ENCODE measurements at places on chromosomes 7 and 10.
A peak's percentile ranks its signal among the peaks of the same experiment; 100 is the strongest.

DNA sequence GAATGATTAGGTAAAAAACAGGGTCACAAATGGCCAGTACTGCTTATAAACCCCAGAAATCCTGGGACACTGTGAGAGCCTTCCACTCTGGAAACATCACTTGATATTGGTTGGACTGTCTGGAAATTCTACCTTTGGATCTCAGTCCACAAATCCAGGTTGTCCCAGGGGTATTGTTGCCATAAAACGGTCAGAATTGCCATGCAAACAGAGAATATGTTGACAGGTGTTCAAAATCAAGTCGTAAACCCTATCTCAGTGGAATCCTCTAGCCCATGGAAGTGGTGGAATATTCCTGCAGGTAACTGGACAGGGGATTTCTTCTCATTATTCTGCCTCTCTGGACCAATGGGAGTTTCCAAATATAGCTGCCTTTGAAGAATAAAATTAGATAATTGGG is 31.2 kb upstream of the KCTD7 start:
- DNase-seq, result no peak

DNA sequence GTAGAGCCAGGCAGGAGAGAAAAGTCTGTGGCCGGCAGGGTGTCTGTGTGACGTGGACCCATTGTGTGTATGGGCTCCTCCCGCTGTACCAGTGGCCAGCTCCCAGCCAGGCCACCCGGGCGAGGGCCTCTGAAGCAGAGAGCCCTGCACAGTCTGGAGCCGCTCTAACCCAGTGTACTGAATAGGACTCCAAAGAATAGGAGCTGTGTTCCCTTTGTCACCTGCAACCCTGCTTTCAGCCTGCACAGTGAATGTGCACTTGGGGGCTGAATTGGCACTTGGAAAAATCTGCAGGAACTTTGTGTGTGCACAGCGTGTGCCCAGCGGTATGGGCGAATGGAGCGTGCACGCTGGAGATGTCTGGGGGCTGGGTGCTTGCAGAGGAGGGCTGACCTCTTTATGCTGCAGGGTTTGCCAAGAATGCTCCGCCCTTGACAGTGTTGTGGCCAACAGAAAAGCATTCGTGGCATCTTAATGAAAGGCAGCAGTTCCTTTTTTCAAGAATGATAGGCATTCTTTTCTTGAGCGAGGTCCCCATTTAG is 216.2 kb downstream of the AUTS2 start:
- DNase-seq, result no peak

- DNase-seq, result no peak
Measured at GRCh38 chr10:110499796-110500514, 2.2 kb downstream of the DUSP5 start.

GRCh38 chr7:92056286-92056685 is 78.0 kb downstream of the CYP51A1 start:
- no peak for DNase-seq

DNA sequence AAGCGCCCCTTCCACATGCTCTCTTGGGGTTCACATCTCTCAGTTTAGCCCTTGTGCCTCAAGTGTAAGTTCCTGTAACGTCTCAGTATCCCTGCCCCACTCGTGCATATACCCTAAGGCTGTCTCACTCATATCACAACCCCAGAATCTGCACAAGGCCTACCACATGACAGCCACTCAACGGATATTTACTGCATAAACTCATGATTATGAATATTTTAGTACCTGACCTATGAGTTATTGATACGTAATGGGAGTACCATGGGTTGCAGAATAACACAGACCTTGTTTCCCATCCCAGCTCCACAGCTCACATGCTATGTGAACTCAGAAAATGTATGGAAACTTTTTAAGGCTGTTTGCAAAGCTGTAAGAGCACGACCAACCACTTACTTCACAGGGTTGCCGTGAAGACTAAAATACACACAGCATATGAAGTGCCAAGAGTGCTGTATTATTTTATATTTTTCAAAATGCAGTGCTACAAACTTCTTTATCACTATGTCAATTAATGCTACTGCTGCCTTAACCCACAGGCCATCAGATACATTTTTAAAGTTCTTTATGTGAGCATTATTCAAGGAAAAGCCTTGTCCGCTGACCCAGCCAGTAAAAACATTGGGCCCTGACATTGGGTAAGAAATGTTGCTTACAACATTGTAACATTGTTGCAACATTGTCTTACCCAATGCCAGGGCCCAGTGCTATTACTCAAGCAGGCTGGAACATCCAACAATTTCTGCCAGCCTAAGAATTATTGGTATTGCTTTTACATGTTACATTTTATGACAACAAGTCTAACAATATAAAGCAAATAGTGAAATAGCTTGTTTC is 97.2 kb downstream of the JAZF1 start:
- no peak for DNase-seq

GRCh38 chr10:72081210-72081609 is 7.1 kb downstream of the SPOCK2 start:
- DNase-seq, result no peak

- DNase-seq, result no peak
Measured at GRCh38 chr10:69732147-69732825, 69.4 kb upstream of the COL13A1 start.

- no peak for DNase-seq
Measured at GRCh38 chr7:129110258-129110981, 34.1 kb upstream of the TSPAN33 start.

- no peak for DNase-seq
Measured at GRCh38 chr7:48067475-48067874, 21.6 kb upstream of the UPP1 start.

DNA sequence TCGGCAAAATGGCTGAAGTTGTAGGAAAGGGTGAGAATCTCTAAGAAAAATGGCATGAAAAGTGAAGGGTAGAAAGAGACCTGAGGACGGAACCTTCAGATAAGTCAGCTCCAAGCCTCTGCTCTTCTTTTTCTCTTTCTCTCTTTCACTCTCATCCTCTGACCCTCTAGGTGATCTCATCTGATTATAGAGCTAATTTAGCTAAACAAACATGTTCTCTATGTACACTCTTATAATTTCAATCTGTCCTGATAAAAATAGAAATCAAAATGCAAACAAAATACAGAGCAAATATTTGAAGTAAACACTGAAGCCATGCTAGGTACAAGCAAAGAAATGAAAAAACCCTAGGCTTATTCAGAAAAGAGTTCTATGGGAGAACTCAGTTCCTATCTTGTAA is 14.4 kb upstream of the CUBN start:
- DNase-seq, result no peak

DNA sequence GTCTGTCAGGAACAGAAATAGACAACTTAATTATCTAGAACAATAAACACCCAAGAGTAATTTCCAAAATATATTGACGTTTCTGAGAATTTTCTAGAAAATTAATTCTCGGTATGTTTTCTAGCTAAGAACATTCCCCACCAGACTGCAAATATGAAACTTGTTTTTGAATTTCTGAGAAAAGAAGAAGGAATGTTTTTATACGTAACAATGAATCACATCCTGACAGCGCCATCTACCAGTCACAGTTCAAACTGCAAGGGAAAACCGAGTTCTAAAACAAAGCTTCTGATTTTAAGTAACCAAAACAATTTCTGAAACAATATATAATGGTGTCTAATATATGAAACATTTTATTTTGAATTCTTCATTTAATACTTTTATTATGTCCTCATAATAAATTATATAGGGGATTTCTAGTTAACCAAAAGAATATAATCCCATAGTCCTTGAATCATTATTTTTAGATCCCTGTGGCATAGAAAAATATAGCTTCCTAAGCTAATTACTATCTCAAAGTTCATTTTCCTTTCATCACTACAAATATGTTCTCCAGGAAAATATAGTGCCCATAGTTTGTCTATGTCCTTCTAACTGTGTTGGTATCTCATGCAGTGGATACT is 34.5 kb upstream of the MEOX2 start:
- DNase-seq, result no peak

DNA sequence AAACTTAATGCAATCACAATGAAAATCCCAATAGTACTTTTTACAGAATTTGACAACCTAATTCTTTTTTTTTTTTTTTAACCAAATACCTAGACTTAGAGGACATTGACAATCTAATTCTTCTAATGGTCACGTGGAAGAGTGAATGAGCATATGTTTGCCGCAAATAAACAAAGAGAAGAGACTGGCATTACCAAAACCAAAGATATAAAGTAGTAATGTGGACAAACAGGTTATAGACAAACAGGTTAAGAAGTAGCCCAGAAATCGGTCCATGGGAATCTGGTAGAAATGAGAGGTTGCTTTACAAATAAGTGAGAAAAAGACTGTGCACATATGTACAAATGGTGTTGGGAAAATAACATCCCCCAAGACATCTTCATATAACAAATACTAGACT is 27.7 kb downstream of the BRAF start:
- DNase-seq, result no peak

GRCh38 chr7:17130281-17131059 is 168.0 kb upstream of the AHR start:
- no peak for DNase-seq

- no peak for DNase-seq
Measured at GRCh38 chr7:1074593-1075431, 13.1 kb upstream of the GPER1 start.

- DNase-seq, result no peak
Measured at GRCh38 chr10:103893817-103894216, 24.2 kb downstream of the STN1 start.

DNA sequence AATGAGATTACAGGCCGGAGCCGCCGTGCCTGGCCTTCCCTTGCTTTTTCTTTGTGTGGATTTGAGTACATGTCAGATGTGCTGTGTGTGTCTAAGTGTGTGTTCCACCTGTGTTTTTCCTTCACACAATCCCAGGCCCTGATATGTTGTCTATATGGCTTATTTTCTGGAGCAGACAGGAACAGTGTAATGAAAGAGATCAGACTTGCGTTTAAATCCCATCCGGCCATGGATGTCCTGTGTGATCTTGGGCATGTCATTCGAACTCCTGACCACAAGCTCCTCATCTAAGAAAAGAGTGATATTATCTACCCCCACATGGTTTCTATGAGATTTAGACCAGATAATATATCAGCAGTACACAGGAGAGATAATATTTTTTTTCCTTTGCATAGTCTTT is 37.2 kb downstream of the APBB1IP start:
- DNase-seq, result no peak

DNA sequence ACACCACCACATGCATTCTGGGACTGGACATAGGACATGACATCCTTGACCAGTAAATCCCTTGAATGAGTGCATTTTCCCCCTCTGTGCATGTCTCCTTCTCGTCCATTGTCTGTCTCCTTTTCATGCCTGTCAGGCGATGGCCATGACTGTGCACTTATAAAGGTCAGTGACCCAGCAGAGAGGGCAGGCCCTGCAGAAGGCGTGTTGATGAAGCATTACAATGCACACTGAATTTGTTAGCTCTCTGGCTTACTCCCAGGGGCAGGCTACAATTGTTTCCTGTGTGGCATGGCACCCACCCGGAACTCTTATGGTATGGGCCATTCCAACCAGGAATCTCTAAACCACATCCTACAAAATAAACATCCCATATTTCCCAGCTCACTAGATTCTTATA is 71.1 kb downstream of the SAMD9 start:
- DNase-seq, result no peak

DNA sequence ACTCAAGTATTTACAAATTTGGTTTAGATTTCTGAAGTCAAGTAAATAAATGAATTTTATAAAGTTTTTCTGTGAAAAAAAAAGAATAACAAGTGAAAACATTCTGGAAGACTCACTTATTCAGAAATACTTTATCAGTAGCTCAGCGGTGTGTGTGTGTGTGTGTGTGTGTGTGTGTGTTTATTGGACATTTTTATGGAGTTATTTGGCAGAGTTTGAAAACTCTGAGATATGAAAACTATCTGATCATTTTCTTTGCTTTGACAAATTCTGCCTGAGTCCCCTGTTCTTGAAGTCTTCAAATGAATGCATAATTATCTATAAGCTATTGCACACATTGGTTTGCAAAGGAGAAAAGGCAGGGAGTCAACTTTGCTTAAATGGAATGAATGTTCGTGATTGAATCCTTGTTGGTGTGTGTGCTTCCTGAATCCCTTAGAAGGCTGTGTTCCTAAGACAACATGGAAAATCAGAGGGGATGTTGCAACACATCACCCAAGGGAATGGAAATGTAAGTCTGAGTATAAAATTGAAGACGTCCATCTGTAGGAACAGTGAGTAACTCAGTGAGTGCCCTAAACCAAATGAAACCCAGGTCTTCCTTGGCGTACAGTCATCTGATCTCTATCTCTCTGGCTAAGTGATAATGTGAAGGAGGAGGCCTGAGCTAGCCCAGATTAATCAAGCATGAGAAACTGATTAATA is 160.9 kb downstream of the REEP3 start:
- no peak for DNase-seq

DNA sequence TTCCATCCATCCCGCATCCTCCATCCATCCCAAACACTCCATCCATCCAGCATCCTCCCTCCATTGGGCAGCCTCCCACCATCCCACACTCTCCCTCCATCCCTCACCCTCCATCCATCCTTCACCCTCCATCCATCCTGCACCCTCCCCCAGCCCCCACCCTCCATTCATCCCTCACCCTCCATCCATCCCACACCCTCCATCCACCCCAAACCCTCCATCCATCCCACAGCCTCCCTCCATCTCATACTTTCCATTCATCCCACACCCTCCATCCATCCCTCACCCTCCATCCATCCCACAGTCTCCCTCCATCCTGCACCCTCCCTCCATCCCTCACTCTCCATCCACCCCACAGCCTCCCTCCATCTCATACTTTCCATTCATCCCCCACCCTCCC is 60.4 kb downstream of the FOXI2 start:
- DNase-seq, result peak; percentile 15

- DNase-seq, result no peak
Measured at GRCh38 chr10:119769886-119770285, 44.0 kb downstream of the INPP5F start.

DNA sequence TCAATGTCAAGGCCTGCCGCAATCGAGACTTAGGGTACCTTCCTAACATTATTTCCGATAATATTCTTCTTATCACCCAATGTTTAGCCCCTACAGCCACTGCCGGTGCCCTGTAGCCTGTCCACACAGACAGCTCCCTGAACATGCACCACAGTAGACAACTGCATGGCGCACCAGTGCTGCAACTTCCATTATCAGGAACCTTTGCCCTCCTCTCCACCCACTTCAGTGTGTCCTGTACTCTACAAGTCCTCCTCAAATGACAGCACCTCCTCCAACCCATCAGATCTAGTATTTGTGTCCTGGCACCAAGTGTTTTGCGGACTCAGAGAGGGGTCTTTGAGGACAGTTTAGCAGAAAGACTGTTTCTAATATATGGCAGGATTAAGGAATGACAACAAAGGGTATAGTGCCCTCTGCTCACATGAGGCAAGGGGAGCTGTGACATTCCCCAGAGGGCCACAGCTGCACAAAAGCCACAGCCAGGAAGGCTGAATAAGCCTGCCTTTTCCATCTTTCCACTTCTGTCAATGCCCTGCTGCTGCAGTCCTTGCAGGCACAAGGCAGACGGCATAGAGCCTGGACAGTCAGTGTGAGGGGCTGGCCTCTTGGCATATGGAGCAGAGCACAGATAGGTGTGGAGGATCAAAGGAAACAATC is 335.4 kb downstream of the PARD3 start:
- no peak for DNase-seq

Data from B cell (primary cell).